ENCODE measurements at places on chromosomes 2 and 18.

DNA sequence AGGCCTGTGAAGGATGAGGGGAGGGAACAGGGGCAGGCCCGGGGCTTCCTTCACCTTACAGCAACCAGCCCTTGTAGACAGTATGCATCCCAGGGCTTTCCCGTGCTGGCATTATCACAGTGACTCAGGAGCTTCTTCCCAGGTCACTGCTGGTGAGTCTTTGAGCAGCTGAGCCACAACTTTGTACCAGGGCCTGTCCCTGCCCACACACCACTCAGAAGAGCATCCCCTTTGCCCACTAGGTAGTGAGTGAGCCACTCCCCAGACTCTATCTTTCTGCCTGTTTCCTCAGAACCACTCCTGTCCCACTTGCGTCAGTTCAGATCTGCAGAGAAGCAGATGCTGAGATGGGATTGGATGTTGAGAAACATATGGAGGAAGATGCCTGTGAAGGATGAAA, 69.6 kb upstream of the ALPP start:
- DNase-seq: no peak

DNA sequence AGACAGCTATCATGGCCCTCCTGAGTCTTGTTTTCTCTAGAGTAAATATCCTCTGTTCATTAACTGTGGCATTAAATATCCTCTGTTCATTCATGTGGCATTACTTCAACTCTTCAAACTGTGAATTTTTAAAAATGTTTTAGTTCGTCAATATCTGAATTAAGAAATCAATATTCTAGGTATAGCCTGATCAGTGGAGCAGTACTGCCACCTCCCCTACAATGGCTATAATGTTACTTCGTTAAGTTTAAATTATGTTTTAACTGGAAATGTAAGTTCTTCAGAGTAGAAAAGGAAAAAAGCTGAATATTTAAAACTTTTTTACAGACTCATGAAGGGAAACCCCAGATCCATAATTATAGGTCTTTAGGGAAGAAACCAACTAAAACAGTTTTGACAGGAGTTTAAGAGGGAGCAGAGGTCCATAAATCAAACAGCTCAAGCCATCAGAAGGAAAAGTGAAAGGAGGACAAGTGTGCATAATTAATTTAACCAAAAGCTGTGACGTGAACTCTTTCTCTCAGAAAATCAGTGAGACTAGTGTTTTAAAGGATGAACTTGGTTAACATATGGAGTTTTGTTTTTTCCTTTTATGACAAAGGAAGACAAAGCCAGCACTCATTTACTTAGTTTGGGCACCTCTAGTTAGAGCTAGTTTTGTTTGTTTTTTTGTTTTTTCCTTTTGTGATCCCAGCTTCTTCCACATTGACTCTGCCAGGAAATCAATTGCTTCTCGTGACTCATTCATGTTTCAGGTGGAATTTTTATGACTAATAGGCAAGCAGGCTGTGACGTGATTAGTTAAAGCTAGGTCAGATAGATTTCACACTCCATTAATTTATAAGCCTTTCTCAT, 44.9 kb downstream of the RBBP8 start:
- peak; percentile 46 for DNase-seq

DNA sequence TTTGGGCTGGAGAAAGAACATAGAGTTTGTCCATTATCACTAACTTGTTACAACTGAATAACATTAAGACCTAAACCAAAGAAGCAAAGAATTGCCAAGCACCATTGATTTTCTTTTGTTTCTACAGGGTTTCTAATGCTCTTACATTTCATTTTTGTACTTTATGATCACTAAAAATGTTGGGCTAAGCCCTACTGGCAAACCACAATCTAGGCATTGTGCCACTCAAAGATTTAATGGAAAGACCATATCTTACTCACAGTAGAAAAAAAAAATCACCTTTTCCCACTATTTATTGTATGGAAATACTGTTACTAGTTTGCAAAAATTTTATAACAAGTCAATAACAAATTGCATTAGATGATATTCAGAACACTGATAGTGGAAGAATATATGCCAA, 447.4 kb upstream of the PKDCC start:
- DNase-seq: no peak

- DNase-seq: no peak
Observed at GRCh38 chr2:20534913-20535801, 88.3 kb downstream of the RHOB start.

GRCh38 chr2:187319441-187320108, 128.5 kb downstream of the CALCRL start:
- no peak for DNase-seq

DNA sequence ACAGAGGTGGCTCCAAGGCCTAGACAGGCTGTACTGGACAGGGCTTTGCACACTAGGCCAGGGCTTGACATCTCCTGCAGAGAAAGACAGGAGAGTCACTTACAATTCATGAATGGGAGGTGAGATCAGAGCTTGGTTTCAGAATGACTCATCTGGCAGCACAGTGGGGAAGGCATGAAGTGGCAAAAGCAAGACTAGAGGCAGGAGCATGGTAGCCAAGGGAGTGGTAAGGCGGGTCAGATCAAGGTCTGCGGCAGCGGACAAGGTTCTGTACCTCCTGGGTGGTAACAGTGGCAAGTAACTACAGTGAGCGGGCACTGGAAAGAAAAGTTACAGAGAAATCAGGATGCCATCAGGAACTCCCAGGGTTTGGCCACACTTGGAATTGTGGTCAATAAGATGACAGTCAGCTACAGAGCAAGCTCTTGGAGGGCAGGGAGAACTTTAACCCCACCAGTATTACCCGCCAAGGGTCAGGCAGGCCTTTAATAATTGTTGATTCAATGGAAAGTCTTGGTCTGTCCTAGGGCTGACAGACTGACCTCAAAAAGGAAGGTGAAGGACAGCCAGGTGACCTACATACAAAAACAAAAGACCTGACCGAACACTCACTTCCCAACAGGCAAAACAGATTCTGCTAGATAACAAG, 5.7 kb downstream of the MCFD2 start:
- peak; percentile 45 for DNase-seq

DNA sequence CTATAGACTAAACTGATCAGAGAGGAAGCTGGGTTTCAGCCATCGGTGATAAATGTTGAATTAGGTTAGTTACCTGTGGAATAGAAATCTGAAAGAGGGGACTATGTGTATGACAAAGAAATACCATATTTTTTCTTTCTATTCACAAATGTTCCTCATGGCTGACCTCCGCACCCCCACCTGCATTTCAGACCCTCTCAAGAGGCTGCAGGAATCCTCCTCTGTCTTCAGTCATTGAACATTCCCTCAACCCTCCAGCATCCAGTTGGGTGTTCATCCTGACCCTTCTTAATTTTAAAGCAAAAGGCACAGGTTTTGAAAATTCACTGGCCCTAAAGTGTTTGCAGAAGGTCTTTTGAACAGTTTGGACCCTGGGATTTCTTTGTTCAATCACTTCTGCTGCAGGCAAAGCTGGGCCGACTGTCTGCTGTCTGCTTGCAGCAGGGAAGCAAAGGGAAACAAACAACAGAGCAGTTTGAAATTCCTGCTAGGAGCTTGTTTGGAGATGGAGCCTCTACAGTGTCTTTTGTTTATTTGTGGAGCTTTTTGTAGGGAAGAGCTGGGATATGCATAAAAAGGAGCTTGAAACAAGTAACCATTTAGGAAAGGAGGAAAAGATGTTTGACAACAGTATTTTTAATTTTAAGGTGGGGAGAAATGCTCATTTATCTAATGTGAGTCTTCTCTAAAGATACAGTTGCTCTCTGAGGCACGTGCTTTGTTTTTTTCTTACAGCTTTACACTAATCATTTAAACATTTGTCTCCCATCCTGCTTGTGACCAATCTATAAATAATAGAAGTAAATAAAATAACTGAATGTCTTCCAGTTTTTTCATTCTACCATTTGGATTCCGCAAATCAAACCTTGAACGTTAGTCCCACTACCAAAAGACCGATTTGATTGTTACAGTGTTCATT, 213.3 kb upstream of the MMADHC start:
- DNase-seq: no peak

DNA sequence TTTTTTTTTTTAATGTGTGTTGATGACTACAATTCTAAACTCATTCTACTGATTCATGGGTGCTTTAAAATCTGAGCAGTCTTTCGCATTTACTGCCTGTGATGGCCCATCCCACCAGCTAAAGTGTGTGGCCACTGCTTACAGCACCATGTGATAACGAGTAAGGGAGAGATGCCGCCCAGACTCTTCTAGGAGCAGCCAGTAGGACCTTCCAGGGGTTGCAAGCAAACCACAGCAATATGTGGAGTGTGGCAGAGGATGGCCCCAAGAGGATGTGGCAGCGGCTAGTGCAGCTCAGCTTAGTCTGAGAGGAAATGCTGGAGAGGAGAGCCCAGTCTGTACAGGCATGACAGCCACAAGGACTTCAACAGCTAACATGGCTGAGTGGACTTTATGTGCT, 14.9 kb downstream of the IL1B start:
- no peak for DNase-seq

GRCh38 chr2:220892018-220892634, 680.0 kb downstream of the EPHA4 start:
- DNase-seq: no peak

Data from DMS53 (cell line).